ENCODE measurements at places on chromosomes 3 and 15. TPM values are rescaled to one million over a fixed set of nuclear protein-coding genes. Genes with fewer than 3 reads are reported as not detected.

The LRRIQ4 gene
- total RNA-seq, result 0.18 TPM

The FGF7 gene
- not detected for total RNA-seq

The ZNF774 gene
- 1.2 TPM for total RNA-seq

The TERC gene
- total RNA-seq, result 21.7 TPM

The EBLN2 gene
- 4.9 TPM for total RNA-seq

DNA sequence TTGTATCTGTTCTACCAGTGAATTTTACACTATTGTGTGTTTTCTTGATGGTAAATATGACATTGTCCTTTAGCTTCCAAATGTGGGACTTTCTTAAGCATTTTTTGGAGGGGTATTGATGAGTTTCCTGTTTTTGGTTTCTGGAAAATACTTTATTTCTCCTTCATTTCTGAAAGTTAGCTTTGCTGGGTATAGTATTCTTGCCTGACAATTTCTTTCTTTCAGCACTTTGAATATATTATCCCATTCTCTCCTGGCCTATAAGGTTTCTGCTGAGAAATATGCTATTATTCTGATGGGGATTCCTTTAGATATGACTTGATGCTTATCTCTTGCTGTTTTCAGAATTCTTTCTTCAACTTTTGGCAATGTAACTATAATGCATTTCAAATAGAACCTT lies 15.4 kb upstream of the ATP2C1 start:
- H3K36me3 ChIP-seq, result peaks cover 2% of the 10 kb centered on the region
- H3K27ac ChIP-seq, result no peak overlapping the region
- no peak overlapping the region for H3K4me3 ChIP-seq
- H3K27me3 ChIP-seq, result peaks cover 7% of the 10 kb centered on the region

DNA sequence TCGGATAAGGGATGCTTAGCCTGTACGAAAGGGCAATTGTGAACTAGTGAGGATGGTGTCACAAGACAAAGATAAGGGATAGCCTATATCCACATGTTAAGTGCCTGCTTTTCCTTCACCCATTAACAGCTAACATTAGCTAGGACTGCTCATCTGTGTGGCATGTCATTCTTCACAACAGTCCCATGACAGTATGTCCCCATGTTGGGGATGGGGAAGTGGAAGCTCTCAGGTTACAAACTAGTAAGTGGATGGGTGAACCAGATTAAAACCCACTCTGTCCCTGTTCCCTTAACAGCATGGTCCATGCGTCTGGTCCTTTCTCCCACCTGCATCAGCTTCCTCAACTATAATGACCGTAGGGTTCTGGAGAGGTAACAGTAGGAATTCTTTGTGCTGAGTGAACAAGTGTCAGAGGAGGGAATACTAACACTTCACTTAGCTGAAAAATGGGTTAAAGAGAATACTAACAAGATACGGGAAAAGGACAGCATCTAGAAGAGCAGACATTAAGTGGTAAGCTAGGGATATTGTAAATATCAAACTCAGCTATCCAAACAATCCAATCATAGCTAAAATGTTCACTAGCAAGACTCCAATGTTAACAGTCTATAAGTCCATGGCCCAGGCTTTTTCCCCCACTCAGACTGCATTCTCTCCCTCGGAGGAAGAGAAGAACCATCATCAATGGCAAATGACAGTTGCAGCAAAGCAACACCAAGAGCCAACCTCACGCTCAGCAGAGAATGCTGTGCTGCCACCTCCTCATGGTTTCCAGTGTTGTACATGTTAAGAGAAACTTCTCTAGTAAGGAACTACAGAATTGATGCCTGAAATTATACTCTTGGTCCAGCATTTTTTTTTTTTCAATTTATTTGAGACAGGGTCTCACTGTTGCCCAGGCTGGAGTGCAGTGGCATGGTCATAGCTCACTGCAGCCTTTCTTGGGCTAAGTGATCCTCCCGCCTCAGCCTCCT lies 5.0 kb downstream of the RPLP1 start:
- H3K4me3 ChIP-seq, result no peak overlapping the region
- no peak for DNase-seq
- H3K27ac ChIP-seq, result peak overlapping the region; percentile 47
- H3K4me1 ChIP-seq, result peaks cover 33% of the 10 kb centered on the region

GRCh38 chr15:31215490-31216214 lies 111.0 kb upstream of the KLF13 start:
- peak; percentile 86 for DNase-seq
- H3K27ac ChIP-seq, result peak overlapping the region; percentile 73
- H3K4me3 ChIP-seq, result peak overlapping the region; percentile 73
- H3K27me3 ChIP-seq, result no peaks in the 10 kb centered on the region

- DNase-seq, result no peak
- H3K27me3 ChIP-seq, result no peaks in the 10 kb centered on the region
- no peaks in the 10 kb centered on the region for H3K36me3 ChIP-seq
Measured at GRCh38 chr3:26308454-26308853, 314.1 kb upstream of the LRRC3B start.

DNA sequence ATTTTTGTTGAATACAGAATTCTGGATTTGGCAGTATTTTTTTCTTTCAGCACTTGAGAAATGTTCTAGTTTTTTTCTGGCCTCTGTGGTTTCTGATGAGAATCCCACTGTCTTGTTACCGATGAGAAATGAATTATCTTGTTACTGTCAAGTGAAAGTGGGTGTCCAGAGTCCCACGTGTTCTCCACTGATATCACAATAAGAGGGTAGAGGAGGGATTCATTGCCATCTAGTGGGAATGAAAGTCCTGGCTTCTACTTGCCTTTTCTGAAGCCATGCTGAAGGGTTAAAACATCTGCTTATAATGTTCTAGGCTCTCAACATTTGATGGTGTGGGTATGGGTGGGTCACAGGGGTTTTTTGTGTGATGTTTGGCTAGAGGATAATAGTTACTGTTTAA lies 66.1 kb downstream of the SEC22A start:
- H3K4me3 ChIP-seq, result no peak overlapping the region
- H3K4me1 ChIP-seq, result no peaks in the 10 kb centered on the region
- DNase-seq, result no peak

GRCh38 chr3:195889870-195890295 lies 18.5 kb downstream of the TNK2 start:
- no peaks in the 10 kb centered on the region for H3K27me3 ChIP-seq
- H3K4me1 ChIP-seq, result peaks cover 9% of the 10 kb centered on the region
- no peak overlapping the region for H3K27ac ChIP-seq
- no peak for DNase-seq

GRCh38 chr3:115348951-115349745 lies 202.1 kb upstream of the ZBTB20 start:
- H3K27me3 ChIP-seq, result peaks cover 2% of the 10 kb centered on the region
- no peak overlapping the region for H3K4me3 ChIP-seq
- H3K36me3 ChIP-seq, result no peaks in the 10 kb centered on the region
- no peak overlapping the region for H3K27ac ChIP-seq
- DNase-seq, result no peak
